ENCODE measurements at places on chromosomes 12 and 14.

- no peak for DNase-seq
Observed at GRCh38 chr12:60043236-60043635, 447.4 kb downstream of the SLC16A7 start.

DNA sequence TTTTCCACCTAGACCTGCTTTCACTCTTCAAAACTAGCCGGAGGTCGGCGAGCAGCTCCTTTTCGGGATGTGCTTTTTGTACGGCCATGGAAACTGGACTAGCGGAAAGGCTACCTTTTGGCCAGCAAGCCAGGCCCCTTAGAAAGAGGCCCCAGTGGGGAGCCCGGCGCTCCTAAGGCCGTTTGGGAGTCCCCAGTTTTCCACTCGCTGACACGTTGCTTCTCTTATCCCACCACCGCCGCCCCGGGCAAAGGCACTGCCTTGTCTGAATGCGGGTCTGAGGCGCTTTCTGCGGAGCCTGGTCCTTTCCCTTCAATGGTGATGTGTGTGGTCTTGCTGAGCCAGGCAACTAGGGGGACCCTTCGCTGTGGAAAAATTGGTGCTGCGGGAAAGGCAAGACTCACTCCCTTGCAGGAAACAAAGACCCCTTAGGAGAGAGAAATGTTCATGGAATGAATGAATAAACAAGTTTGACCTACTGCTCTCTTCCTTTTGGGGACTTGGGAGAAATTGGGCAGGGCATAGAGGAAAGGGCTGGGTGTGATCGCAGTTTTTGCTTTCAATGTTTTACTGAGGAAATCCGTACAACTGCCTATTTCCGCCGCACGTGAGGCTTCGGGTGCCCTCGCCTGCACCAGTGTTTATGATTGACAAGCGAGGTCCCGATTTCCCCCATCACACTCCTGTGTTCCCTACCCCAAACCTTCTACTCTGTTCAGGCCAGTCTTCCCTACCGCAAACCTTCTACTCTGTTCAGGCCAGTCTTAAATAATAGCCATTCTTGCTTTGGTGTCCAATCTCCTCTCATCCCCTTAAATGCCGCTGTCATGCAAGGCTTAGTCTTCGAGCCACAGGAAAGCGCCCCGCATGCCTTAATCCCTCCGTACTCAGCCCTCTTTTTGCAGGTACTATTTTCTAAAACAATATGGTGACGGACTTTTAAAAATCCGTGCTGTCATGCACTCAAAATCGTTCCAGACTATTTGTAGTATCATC, 1.0 kb upstream of the SLC38A2 start:
- peak; percentile 70 for DNase-seq

- DNase-seq: no peak
Observed at GRCh38 chr14:44968714-44969113, 6.7 kb downstream of the TOGARAM1 start.

DNA sequence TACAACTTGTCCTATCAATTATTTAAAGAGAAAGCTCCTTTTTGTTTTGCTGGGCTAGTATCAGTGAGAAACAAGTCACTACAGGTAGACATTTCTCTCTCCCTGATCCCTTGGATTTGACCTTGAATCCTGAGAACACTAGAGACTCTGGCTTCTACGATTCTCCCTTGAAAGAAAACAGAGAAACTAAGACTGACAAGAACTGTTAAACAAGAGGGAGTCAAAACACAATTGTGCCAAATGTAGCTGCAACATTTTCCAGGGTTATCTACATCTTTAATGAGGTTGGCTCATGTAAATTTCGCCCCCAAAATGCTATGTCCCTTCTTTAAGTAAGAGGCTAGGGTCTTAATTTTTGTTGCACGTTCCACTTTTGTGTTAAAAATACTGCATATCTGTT, 62.4 kb downstream of the SLC38A1 start:
- no peak for DNase-seq

- DNase-seq: no peak
Observed at GRCh38 chr12:115467531-115467930, 783.6 kb upstream of the TBX3 start.

GRCh38 chr12:65022960-65023359, 98.1 kb downstream of the WIF1 start:
- DNase-seq: no peak

DNA sequence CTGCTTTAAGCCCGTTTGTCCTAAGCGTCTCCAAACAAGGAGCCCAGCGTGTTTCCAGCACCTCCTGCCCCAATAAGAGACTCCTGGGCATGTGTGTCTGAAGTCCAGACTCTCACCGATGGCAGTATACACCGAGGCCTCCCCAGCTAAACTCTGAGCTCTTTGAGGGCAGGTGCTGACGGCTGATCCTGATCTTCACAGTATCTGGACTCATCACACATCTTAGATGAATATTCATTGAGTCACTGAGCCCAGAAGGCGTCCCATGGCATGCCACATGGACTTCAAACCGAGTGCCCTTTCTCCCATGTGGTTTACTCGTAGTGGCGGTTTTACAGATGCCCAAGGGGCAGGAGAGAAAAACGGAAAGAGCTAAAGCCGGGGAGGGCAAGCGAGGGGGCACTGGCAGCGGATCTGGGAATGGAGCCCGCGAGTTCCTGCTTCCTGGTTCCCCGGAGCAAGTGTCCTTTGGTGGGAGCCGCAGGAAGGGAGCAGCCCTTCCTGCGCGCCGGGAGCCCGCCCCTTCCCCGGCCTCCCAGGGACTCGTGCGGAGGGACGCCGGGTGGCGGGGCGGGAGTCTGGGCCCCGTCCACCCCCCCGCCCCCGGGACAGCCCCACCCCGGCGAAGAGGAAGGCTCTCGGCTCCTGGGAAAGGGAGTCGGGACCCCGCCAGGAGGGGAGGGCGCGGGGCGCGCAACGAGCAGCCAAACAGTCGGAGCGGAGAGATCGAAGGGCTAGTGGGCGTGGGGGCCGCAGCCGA, 585 bp upstream of the TEAD4 start:
- peak; percentile 49 for DNase-seq

DNA sequence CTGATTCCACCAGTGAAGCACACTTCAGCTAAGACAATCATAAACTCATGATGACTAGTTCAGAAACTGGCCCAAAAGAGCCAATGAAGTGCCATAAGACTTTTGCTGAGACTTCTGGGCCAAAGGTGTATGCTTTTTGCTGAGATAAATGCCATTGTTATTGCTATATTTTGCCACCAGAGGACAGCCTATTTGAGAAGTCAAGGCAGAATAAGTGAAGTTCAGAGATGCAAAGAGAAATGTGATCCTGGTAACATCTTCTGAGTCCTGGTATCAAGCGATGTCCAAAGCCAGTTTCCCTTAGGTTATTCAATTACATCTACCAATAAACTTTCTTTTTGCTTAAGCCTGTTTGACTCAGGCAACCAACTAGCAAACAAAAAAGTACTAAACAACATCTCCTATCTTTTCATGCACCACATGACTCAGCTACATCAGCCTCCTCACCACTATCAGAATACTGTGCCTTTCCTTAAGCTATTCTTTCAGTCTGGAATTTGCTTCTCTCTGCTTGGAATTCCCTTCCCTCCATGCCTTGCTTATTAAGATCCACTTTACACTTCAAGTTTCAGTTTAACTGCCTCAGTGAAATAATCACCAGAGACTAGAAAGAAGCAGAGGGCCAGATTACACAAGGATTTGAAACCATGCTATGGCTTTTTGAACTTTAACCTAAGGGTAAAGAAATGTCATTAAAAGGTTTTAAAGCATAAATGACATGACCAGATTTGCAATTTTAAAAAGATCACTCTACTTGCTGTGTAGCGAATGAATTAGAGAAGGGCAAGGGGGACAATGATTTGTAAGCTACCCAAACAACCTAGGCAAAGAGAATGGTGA, 14.0 kb downstream of the CRY1 start:
- peak; percentile 35 for DNase-seq

DNA sequence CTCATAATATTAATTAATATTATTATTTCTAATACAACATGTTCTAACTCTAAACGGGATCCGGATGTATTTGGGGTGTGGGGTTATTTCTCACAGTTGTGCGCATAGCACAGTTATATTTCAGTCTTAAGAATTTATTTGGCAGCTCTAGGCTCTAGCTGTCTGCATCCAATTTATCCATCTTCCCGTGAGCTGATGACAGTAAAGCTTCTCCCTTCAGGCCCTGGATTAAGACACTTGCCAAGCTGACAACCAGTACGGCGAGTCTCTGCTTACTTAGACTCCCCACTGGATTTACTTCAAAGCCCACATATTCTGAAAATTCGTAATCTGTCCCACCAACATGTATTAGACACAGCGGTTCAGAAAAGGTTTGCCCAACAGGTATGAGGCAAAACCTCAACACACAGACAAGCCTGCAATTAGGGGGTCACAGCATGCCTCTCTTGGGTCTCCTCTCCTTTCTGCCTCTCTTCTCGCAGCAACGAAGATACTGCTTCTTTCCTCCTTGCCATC, 232.9 kb upstream of the TMTC1 start:
- DNase-seq: no peak

DNA sequence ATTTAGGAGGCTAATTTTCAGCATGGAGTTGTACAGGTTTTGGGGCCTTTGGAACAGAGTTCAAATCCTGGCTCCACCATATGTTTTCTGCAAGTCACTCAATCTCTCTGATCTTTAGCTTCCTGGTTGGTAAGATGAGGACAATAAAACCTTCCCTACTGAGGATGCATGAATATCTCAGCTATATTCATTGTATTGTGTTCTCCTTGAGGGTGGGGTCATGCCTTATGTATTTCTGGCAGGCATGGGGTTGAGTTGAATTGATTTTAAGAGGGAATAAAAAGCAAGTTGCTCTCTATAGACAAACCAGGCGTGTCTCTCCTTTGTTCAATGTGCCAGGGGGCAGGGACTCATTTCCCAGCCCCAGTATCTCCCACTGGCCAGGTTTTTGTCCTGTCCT, 173.1 kb downstream of the C12orf75 start:
- DNase-seq: no peak

- DNase-seq: no peak
Observed at GRCh38 chr12:1047898-1048660, 57.1 kb downstream of the ERC1 start.

DNA sequence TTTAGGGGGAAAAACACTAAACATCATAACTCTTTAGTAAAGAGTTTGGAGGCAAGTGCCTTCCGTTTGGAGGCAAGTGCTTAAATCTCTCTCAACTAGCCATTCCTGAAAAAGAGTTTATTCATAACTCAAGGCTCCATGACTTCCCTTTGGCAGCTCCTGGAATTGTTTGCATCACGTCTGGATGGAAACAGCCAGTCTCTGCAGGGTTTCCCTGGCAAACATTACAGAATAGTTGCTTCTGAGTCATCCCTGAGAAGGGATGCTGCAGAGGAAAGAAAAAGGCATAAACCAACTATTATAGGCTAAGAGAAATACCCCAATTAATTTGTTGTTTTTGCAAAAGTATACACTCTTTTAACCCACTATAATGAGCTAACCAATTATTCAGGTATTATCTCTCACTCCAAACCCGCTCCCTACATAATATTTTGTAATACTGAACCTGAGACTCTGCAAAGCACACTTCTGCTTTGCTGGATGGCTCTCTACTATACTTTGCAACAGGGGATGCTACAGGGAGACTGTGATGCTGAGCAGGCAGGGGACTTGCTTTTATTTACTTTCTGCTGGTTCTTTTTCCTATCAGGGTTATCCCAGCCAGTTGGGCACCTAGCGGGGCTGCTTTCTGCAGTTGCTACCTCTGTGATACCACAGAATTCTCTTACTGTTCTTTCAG, 497.7 kb downstream of the FUT8 start:
- peak; percentile 7 for DNase-seq

- no peak for DNase-seq
Observed at GRCh38 chr14:75430526-75430925, 2.7 kb downstream of the JDP2 start.

- no peak for DNase-seq
Observed at GRCh38 chr12:76569685-76570604, 10.4 kb upstream of the OSBPL8 start.

GRCh38 chr14:81565441-81566290, 32.0 kb upstream of the SEL1L start:
- peak; percentile 11 for DNase-seq

DNA sequence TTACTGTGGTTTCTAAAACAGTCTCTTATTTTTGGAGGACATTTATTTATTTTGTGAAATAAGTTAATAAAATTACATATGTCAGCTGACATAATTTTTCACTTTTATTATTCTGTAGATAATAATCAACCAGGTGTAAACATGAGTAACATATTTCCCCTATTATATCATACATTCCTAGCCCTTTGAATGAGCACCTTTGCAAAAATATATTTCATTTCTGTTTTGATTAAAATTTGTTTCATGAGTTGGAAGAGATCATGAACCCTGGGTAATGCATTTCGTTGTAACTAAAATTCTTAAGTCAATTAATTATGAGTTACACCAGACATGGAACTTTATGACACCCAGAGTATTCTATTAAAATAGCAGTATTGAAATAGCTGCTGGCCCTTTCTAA, 56.3 kb downstream of the SLC16A7 start:
- DNase-seq: peak; percentile 33

GRCh38 chr12:54228471-54228870, 39.7 kb upstream of the SMUG1 start:
- DNase-seq: no peak

- DNase-seq: no peak
Observed at GRCh38 chr14:82445810-82446570, 912.3 kb upstream of the SEL1L start.

GRCh38 chr12:91982946-91983345, 162.7 kb downstream of the BTG1 start:
- DNase-seq: no peak

DNA sequence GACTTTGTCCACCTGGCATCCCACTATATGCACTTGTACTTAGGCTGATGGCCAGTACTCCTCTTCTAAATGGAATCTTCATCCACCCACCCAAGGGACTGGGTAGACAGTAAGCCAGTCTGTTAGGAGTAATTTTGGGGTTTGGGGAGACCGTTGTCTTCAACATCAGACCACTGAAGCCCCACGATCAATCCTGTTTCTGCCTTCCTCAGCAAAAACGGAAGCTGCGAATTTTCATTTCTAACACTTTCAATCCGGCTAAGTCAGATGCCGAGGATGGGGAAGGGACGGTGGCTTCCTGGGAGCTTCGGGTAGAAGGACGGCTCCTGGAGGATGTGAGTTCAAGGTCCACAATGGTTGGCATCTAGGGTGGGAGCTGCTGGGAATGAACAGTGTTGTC, 2.0 kb downstream of the SMARCD1 start:
- no peak for DNase-seq

DNA sequence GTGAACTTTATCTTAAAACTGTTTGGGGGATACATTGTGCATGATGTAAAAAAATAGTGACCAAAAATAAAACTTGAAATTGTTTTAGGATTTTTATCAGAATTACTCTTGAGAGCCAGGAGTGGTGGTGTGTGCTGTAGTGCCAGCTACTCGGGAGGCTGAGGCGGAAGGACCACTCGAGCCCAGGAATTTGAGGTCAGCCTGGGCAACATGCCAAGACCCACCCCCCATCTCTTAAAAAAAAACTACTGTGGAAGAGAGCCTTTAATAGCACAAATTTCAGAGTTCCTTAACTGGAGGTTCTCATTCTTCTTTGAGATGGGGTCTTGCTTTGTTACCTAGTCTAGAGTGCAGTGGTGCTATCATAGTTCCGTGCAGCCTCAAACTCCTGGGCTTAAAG, 21.5 kb downstream of the CPSF2 start:
- DNase-seq: no peak

GRCh38 chr12:125185740-125186470, 120.7 kb downstream of the AACS start:
- DNase-seq: peak; percentile 54

- no peak for DNase-seq
Observed at GRCh38 chr12:31820832-31821231, 92.0 kb upstream of the AMN1 start.

GRCh38 chr14:99199846-99200653, 71.9 kb downstream of the BCL11B start:
- DNase-seq: no peak

Data from kidney glomerular epithelial cell (primary cell).